ENCODE measurements at places on chromosomes 12 and 14.

GRCh38 chr14:44979273-44979672, 17.3 kb downstream of the TOGARAM1 start:
- DNase-seq, result no peak

DNA sequence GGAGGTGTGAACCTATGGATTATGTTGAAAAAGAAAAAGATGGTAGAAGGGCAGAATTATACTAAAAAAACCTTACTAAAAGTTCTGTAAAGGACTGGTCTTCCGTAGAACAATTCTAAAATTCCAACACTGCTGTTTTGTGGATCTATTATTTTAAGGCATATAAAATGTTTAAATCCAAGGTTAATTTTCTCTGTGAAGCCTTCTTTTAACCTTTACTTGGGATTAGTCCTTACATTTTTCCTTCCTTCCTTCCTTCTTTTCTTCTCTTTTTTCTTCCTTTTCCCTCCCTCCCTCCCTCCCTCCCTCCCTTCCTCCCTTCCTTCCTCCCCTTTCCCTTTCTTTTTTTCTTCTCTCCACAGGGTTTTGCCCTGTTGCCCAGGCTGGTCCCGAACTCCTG, 4.9 kb upstream of the GTSF1 start:
- DNase-seq, result no peak

DNA sequence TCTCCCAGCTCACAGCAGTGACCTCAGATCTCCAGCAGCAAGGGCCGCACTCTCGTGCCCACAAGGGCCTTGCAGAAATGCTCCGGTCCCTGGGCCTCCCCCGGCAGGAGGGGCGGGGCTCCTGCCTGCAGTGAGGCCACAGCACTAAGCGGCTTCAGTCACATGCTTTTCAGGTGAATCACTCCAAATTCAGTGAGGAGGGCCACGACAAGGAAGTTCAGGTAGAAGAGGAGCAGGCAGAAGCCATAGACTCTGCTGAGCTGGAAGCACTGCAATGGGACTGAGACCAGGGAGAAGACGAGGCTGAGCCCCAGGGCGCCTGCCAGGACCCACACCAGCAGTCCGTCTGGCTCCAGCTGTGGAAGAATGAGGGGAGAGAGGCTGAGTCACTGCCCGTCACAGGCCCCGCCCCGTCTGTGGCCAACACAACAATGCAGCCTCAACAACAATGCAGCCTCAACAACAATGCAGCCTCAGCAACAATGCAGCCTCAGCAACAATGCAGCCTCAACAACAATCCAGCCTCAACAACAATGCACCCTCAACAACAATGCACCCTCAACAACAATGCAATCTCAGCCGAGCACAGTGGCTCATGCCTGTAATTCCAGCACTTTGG, 35.2 kb downstream of the SLC8B1 start:
- no peak for DNase-seq

DNA sequence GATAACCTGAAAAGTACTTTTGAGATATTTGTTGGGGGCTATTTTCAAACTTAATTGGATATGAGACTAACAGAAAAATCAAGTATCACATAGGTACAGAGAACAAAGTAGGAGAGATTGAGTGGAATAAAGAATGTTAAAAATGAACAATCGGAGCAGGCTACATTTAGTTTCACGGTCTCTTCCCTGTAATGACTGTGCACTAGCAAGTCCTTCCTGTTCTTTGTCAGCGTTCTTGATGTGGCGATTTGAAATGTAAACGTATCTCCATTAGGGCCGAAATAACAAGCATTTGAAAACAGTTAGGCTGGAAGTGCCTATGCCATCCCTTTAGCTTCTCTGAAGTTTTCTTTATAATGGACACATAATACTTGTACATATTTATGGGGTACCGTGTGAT, 31.0 kb downstream of the SLC25A29 start:
- DNase-seq, result no peak

- no peak for DNase-seq
Measured at GRCh38 chr14:74207943-74208342, 31.3 kb upstream of the VSX2 start.

DNA sequence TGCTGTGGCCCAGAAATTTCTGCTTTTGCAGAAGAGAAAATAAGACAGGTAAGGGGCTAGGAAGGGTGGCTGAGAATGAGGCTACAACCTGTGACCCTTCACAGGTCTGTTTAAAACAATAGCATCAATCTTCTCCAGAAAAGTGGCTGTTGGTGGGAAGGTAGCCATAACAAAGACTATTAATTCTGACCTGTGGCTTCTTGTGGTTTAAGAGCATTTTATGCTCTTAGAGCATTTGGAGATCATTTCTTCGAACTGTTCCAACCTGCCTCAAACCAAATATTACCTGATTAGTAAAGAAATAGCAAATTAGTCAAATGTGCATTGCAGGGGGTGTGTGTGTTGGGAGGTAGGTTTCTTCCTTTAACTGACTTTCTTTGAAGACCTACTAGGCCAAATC, 15.2 kb upstream of the TCP11L2 start:
- no peak for DNase-seq

DNA sequence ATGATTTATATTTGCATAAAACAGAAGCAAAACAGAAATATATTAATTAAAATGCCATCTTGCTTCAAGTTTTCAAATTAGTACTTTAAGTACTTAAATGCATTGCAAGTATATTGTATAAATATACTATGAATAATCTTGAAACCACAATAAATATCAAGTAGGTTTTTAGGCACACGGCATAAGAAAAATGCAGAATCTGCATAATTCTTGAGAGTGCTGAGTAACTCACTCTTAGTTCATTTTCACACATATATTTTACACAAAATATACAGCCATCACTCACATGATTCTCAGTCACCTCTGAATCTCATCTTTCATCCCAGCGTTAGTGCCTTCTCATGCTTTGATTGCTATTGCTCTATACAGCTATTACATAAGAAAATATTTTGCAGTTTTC, 51.9 kb downstream of the SLC6A15 start:
- no peak for DNase-seq

DNA sequence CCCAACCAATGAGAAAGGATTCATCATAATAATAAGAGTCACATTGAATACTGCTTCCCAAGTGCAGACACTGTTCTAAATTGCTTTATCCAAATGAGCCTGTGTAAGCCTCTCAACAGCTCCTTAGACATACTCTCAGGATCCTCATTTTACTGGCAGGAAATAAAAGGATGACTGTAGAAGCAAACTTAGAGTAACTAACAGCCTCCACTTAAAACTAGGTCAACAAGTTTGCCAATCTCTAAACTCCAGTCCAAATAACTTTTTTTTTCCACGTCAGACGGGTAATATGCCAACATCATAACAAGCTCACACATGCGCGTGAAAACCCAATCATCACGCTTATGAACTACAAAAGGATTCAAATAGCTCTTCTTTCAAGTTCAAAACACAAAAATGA, 15.3 kb upstream of the DPF3 start:
- DNase-seq, result no peak

GRCh38 chr14:102785595-102785963, 8.3 kb downstream of the TRAF3 start:
- no peak for DNase-seq

DNA sequence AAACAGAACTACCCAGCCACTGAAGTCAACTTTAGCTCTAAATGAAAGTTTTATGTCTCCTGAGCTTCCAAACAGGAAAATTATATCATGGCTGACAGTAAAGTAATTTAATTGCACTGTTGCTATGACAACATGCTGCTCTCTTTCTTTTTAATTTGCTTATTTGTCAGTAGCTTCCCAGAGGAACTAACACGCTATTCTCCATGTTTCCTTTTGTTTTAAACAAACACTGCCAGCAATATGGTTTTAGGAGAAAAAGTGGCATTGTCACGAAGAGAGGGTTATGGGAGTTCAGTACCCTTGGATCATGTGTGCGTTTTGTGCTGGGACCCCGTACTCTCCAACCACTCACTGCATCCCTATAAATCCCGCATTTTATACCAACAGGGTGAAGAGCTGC, 1.9 kb downstream of the FOXN3 start:
- no peak for DNase-seq

GRCh38 chr12:104490850-104491249, 34.1 kb downstream of the CHST11 start:
- no peak for DNase-seq

- DNase-seq, result no peak
Measured at GRCh38 chr12:92648242-92649031, 54.4 kb upstream of the PLEKHG7 start.

DNA sequence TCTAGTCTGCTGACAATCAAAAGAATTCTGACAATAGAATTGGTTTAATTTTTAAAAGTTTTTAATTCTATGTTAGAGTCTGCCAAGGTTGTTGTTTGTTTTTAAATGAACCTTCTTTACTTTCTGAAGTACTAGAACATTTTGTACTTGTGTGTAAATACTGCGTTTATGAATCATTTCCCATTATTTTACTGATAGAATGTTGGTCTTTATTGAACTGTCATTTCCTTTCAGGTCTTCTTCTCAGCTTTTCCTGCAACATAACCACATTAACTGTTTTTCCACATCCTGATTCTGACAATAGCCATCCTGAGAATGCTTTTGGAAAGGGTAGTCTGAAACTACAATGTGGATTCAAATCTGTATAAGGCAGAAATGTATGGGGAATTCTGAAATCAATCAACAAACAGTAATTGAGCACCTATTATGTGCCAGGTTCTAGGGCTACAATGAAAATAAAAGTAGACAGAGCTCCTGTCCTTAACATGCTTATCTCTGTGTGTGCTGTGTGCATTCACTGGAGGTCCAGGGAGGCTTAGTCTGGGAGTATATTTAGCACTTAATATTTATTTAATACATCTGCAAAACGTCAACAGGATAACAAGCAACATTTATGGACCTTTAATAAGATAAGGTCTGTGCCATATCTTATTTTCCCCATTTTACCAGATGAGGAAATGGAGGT, 73.1 kb upstream of the SLC38A2 start:
- no peak for DNase-seq

GRCh38 chr14:35043046-35043445, 3.0 kb upstream of the FAM177A1 start:
- DNase-seq, result no peak

DNA sequence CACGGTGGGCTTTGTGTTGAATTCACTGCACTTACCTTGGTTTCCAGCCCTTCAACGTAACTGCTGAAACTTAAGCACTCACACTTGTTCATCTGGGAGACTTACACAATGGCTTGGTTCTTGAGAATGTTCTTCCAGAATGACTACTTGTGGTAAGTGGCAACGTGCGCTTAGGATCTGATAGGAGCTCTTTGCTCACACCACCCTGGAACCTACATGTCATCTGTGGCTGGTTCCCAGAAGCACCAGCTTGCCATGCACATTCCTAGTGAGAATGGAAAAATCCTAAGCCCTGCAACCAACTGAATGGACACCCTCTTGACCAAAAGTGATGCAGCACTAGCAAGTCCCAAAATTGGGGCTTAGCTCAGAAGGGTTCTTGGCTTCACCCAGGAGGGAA, 59.0 kb upstream of the FAM181A start:
- no peak for DNase-seq

GRCh38 chr14:58730792-58731464, 93.2 kb downstream of the DACT1 start:
- no peak for DNase-seq

GRCh38 chr14:96710060-96710666, 87.0 kb upstream of the VRK1 start:
- no peak for DNase-seq

DNA sequence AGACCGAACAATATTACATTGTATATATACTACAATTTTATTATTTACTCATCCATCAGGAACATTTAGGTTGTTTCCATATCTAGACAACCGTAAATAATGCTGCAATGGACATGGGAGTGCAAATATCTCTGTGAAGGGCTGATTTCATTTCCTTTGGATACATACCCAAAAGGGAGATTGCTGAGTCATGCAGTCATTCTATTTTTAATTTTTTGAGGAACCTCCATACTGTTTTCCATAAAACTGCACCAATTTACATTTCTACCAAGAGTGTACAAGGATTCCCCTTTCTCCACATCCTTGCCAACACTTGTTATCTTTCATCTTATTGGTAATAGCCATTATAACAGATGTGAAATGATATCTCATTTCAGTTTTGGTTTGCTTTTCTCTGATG, 84.7 kb downstream of the SLC41A2 start:
- no peak for DNase-seq

- DNase-seq, result no peak
Measured at GRCh38 chr12:15547691-15548090, 225.4 kb downstream of the PTPRO start.

- DNase-seq, result no peak
Measured at GRCh38 chr12:130158754-130159059, 3.6 kb upstream of the FZD10 start.

GRCh38 chr14:69064596-69064995, 85.5 kb upstream of the ACTN1 start:
- DNase-seq, result no peak

DNA sequence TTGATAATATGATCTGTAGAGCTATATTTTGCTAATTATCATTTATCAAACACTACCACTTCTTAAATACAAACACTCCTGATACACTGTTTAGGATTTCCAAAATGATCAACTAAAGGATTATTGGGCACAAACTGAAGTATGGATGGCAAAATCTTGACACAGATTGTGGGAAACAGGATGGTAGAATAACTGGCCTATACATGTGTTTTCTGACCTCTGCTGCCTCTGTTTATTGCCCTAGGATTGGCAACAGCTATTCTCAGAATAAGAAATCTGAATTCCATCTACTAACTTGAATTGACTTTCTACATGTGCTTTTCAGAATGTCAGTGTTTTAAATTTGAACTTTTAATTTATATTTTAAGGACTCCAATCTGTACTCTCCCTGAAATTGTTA, 209.1 kb downstream of the MED13L start:
- DNase-seq, result no peak

DNA sequence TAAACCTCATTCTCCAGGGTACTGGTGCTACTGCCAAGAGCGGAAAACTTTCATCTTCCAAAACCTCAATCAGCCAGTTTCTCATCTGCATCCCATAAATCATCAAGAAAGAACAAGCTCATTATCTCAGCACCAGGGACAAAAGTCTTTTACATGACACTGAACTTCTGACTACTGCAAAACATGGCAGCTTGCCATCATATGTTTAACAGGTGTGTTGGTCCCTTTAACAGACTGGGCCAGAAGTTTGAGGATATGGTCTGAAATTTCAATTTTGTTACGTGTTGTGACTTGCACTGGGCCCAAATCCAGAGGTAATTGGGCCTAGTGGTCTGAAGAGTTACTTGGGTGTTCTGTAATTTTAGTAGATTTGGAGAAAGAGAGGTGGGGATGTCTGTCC, 305.4 kb upstream of the SEL1L start:
- no peak for DNase-seq

- DNase-seq, result no peak
Measured at GRCh38 chr14:49940808-49941421, 48.0 kb downstream of the ARF6 start.

DNA sequence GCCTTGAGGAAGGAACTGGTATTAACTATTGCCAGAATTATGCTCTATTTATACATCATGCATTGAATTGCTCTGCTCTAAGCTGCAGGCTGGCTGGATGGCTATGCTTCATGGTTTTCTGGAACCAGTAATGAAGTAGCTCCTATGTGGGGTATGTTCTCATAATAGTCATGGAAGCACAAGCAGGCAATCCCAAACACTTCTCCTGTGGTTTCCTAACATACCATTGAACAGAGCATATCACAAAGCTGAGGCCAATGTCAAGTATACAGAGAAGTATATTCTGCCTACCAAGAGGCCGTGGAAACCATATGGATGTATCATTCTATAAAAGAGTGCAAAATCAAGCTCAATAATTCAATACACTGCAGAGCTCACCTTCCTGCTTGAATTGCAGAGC, 1752.4 kb upstream of the FLRT2 start:
- DNase-seq, result no peak

GRCh38 chr14:73180385-73180805, 44.1 kb downstream of the PSEN1 start:
- DNase-seq, result no peak

Measured in stimulated activated CD8-positive, alpha-beta memory T cell treated with anti-CD3 and anti-CD28 coated beads, Interleukin-4, amount 100 ng/mL, for 1 hour (primary cell).